Esophagus squamous epithelium (tissue), 5 donors: ENCODE measurements at places on chromosomes 1 and 21.

- no peak for DNase-seq
Observed at GRCh38 chr1:28135371-28136168, 40.9 kb downstream of the PTAFR start.

DNA sequence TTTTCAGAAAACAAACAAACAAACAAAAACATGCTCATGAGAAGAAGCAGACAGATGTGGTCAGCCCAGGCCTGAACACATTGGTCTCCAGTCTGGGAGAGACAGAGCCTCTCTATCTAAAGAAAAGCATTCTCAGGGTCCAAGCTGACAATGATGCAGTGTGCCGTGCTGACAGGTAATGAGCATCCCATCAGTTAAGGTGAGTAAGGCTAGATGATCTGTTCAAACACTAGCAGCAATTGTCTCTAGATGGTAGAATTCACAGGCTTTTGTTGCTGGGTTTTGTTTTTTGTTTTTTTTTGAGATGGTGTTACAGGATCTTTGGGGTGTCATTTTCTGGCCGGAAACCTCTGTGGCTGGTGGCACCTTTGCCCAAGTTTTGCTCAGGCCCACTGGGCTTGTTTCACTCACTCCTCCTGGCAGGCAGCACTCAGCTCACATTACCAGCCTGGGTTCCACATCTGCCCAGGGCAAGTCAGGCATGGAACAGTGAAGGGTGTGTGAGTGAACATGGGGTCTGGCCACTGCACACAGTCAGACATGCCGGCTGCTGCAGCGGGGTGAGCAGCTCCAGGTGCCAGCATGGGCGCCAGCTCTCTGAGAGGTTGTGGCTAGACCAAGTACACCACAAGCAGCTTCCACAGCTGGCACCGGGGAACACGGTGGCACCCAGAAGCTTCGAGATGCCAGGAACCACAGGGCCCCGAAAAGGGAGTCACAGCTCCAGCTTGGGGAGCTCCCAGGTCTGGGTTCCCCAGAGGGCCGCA lies 2.5 kb upstream of the C1QA start:
- no peak for DNase-seq

GRCh38 chr1:2376261-2376741 lies 15.1 kb downstream of the MORN1 start:
- DNase-seq, result no peak

DNA sequence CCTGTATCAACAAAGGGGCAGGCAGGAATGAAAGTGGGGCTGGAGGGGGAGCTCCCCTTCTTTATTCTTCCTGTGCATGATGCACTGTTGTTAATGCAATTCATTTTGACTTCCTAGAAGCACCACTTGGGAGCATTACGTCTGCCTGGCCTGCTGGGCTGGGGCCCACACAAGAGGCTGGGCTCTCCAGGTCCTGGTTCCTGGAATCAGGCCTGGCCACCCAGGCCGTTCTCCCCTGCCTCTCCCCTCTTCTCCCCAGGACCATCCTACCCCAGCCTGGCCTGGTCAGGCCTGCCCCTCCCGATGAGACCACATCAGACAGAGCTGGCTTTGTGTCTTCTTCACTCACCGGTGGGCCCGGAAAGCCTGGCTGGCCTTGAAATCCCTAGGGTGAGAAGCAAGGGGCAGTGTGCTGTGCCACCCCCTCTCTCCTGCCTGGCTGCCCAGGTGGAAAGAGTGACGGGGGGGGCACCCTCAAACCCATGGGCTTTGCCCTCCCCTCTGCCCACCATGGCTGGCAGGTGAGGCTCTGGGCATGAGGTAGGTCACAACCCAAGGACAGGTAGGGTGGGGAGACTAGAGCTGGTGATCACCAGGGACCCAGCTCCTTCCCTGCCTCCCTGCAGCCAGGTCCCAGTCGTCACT lies 20.7 kb upstream of the PEF1 start:
- no peak for DNase-seq

GRCh38 chr1:67688526-67689219 lies 3.7 kb downstream of the GADD45A start:
- no peak for DNase-seq

- no peak for DNase-seq
Observed at GRCh38 chr1:109319114-109319513, 12.3 kb upstream of the MYBPHL start.

DNA sequence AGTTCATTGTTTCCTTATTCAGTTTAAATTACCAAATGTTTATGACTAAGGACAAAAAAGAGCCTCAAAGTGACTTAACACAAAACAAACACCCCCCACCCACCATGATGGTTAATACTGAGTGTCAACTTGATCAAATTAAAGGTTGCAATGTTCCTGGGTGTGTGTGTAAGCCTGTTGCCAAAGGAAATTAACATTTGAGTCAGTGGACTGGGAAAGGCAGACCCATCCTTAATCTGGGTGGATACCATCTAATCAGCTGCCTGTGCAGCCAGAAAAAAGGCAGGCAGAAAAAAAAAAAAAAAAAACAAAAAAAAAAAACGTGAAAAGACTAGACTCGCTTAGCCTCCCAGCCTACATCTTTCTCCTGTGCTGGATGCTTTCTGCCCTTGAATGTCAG lies 543.4 kb downstream of the NEGR1 start:
- DNase-seq, result no peak

GRCh38 chr1:163440090-163440489 lies 118.3 kb downstream of the NUF2 start:
- no peak for DNase-seq

DNA sequence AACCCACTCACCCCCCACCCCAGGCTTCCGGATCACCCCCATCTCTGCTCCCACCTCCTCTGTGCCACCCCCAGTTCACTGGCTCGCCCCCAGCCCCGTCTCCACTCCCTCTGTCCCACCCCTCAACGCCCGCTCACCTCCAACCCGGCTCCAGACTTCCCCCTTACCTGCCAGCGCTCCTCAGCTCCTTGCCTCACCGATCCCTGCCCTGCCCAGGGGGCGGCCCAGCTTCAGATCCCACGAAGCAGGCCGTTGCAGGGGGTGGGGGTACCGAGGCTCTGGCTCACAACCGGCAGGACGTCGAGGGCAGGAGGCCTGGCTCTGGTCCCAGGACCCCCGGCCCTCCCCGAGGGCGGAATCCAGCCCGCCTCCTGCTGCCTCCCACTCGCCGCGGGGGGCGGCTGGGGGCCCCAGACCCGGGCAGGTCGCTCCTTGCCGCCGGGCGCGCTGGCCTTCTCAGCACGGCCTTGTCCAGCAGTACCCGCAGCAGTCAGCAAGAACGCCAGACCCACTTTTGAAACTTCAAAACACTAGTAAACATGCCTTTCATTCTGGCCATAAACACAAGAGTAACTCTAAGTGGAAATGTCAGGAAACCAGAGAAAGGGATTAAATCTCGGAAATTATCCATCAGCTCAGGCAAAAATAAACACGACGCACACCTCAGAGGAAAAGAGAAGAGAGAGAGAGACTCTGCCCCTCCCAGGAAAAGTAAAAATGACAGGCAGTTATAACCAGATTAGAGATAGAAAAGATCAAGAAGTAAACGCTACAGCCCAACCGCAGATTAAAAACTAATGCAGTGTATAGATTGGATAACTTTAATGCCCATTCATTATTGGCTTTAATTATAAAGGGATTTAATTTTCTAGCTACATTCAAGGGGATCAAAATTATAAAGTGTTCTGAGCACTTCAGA lies 1.0 kb upstream of the FAM89A start:
- DNase-seq, result no peak

DNA sequence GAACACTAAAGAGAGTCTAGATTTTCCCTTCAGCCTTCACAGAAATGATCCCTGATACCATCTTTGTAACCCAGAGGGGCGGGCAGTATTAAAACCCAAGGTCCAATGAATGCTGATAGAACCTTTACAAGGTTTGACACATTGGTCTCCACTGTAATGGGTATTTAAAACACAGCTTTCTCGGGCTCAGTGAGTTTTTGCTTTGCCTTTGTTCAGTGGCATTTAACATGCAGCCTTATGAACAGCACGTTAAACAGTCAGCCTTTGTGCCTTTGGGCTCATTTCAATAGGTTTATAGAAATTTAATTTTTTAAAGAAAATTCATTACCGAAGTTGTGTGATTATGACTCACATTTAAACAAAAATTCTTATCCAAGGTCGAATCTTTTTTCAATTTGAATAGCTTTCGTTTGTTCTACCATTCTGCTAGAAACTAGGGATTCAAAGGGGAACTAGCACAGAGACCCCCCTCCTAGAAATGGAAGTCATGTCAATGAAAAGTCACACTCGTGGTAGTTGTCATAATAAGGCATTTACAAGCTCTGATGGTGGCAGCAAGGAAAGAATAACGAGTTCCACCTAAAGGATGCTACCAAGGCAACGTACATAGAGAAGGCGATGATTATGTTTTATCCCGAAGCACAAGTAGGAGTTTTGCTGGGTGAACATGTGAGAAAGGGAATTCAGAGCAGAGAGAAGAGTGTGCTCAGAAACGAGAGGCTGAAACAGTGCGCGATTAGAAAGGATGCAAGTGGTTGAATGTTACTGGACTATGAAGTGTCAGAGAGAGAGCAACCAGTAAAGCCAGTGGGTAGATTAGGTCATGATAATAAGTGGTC lies 66.2 kb downstream of the SGIP1 start:
- no peak for DNase-seq

DNA sequence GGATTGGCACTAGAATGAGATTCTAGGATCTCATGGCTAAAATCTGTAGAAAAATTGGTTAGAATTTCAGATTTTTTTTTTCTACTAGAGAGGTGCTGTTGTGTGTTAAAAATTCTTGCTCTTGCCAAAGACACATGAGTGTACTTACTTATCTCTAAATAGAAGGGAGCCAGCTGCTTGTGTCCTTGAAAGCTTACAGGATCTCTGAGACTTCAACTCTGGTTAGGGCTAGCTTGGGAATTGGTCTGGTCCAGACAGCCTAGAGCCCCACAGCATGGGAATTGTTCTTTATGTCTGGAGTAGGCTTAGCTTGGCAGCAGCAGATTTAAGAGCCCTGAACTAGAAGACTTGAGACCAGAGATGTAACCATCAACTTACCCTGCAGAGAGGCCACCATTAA lies 37.3 kb downstream of the MACO1 start:
- no peak for DNase-seq

- no peak for DNase-seq
Observed at GRCh38 chr1:184455786-184456185, 69.0 kb downstream of the C1orf21 start.

DNA sequence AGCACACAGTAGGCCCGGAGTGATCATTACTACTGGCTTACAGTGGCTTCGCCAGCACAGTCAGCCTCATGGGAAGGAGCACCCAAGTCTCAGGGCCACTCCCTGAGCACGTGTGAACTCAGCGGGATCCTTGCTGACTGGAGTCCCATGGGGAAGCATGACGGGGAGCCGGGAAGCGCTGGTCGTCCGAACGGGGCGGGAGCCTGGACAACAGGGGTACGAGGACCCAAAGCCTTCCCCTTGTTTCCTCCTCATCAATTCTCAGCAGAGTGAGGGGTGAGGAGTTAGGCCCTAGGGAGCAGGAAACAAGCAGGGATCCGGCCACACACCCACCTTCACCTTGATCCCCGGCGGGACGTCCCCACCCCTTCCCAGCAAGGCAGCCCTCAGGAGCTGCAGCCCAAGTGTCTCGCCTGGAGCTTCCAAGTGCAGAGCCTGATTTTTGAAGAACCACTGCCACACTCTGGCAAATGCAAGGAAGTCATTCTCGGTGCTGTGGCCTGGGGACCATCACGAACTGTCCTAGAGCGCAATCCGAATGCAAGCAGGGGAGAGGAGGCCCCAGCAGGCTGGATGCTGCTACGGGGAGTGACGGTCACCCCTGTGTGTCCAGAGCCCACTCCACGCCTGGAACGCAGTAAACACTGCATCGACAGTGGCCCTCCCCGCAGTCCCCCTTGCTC lies 35.5 kb downstream of the TOMM20 start:
- no peak for DNase-seq

DNA sequence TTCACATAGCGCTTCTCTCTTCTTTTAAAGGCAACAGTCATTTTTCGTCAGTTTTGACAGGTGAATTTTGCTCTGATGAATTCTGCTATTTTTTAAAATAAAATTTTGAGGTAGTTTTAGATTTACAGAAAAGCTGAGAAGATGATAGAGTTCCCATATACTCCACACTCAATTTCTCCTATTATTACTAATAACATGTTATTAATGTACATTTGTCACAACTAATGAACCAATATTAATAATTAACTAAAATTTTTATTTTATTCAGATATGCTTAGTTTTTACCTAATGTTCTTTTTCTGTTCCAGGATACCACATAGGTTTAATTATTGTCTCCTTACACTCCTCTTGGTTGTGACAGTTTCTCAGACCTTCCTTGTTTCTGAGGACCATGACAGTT lies 197.0 kb downstream of the ZC3H11B start:
- DNase-seq, result no peak

DNA sequence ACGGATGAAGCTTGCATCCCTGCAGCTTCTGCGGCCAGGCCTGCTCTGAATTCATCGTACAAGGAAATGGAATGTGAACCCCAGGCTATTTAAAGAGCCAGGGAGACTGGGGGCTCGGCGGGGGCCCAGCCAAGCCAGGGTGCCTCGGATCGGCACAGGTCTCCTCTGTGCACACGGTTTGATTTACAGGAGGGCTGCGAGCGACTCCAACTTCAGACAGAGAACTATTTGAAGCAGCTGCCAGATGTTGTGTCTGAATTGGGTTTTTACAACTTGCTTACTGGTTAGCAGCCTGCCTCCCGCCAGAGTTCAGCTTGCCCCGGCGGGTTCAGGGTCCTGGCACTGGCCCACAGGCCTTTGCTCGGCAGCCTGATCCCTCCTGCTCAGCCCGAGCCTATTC lies 83.2 kb downstream of the SPSB1 start:
- no peak for DNase-seq

DNA sequence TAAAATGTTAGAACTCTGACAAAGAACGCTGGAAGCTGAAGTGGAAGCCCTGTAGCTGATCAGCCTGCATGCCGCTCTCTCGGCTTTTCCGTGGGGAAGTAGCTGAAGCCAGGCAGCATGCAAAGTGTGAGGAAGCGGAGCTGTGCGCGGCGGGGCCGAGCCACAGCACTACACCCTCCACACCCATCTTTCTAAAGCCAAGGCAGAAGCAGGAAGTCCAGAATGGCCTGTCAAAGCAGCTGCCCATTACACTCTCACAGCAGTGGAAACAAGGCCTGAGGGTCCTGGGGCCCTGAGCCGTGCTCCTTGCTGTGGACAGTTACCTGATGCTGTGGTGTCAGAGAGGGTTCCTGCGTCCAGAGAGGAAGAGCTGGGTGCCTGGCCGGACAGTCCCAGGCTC lies 69.6 kb downstream of the UBR4 start:
- DNase-seq, result no peak

GRCh38 chr1:2130156-2130555 lies 64.4 kb downstream of the FAAP20 start:
- no peak for DNase-seq
